Esophagus mucosa (tissue), 1 donor: ENCODE measurements at places on chromosomes 2 and 18. TPM values are rescaled to one million over a fixed set of nuclear protein-coding genes. Genes with fewer than 3 reads are reported as not detected.
A peak's percentile ranks its signal among the peaks of the same experiment; 100 is the strongest.

DNA sequence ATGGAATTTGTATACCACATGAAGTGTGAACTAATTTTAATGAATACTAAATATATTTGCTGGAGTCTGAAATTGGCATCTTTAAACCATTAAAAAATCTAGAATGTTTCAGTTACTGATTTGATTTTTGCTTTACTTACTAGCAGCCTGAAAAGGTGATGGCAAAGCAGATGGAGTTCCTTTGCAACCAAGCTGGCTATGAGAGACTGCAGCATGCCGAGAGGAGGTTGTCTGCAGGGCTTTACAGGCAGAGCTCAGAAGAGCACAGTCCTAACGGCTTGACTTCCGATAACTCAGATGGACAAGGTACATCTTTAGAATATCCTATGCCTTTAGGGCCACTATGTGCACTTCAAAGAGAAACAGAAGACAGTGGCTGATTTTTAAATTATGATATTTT lies 36.5 kb downstream of the NAB1 start:
- ATAC-seq = no peak

DNA sequence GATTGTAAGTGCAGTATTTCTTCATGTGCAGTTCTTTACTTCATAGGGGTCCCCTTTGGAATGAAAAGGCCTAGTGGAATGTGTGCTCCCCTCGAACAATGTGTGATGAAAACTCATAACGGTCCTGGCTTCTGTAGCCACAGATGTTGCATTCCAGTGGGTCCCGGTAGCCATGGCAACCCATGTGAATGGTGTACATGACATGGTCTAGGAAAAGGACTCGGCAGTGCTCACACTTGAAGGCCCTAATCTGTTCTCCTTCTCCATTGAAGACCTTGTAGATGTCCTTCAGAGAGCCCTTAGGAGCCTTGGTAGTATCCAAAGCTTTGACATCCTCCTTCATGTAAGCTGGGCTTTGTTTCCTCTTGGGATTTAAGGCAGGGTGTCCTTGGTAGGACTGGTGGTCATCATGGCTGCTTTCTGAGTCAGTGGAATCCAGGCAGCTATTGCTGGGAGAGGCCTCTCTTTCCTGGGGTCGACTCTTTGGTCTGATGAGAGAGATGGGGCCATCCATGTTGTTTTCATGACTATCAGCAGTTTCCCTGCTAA lies 144.0 kb downstream of the IKZF2 start:
- no peak for ATAC-seq

GRCh38 chr2:157302492-157303099 lies 23.0 kb downstream of the ERMN start:
- peak; percentile 71 for ATAC-seq

PUM2 gene
- 53.6 TPM for total RNA-seq
